ENCODE measurements at places on chromosomes 1 and 21.

GRCh38 chr1:1928231-1929101, 9.4 kb upstream of the TMEM52 start:
- no peak for DNase-seq

DNA sequence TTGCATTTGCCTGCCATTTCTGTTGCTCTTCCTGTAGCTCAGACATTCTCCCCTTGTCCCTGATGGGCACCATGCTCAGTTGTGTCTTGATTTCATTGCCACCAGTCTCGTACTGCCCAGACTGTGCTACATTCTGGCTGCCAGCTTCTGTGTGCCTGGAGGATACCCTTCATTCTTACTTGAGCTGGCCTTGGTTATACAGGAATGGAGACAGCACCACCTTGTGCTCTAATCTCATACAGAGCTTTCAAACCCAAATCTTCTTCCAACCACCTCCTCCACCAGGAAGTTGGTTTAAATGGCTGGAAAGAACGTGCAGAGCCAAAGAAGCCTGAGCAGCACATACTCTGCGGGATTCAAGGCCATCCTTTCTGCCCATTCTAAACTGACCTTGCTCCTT, 165.3 kb downstream of the SLC35F3 start:
- no peak for DNase-seq

GRCh38 chr1:156864796-156865195, 4.1 kb downstream of the NTRK1 start:
- no peak for DNase-seq

- DNase-seq = peak; percentile 71
Observed at GRCh38 chr1:2314803-2315673, 76.3 kb downstream of the MORN1 start.

DNA sequence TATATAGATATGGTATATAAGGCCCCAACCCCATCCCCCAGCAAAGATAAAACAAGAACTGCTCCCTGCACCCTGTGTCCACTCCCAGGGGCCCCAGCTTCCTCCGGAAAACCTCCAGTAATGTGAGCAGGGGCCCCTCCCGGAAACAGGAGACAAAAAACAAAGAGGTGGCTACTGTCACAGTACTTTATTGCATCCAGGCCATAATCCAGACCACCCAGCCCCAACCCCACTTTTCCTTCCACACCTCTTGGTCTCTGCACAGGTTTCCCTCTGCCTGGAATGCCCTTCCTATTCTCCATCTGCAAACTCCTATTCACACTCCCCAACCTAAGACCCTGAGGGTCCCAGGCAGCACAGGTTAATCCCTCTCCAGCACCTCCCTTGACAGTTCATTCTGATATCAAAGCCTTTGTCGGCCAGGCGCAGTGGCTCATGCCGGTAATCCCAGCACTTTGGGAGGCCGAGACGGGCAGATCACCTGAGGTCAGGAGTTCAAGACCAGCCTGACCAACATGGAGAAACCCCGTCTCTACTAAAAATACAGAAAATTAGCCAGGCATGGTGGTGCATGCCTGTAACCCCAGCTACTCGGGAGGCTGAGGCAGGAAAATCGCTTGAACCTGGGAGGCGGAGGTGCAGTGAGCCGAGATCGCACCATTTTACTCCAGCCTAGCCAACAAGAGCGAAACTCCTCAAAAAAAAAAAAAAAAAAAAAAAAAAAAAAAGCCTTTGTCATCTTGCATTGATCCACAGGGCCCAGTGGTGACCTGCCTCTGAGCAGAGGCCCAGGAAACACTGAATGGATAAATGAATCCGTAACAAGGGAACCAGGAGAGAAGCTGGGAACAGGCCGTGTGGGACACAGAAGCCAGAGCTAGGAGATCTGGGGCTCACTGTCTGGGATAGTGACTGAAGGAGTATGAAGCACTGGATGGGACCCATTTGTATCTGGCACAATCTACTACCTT, 2.3 kb upstream of the AUNIP start:
- no peak for DNase-seq

DNA sequence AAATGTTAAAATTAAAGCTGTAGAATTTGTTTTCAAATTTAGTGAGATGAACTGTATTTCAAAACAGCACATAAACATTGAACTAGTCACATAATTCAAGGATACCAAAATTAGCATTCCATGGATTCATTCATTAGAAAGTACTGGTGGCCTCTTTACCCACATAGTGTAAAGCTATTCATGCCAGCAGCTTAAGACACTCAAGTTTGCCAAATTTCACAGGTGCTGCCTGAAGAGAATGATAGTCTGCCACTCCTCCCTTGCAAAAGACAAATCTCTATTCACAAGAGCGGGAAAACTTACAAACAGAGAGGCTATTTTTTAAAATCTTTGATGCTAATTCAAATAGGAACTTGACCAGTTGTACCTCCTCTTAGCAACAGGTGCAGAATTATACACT, 337.0 kb downstream of the BRINP3 start:
- no peak for DNase-seq

- no peak for DNase-seq
Observed at GRCh38 chr1:168766568-168766967, 37.6 kb upstream of the DPT start.

- DNase-seq = peak; percentile 99
Observed at GRCh38 chr1:32013386-32014198, at the start of gene KHDRBS1. Gene KHDRBS1 (plus strand): TSS chr1:32013868. CDS start chr1:32013996, 128 bp downstream.

GRCh38 chr1:117324357-117324756, 42.9 kb upstream of the MAN1A2 start:
- DNase-seq = no peak

GRCh38 chr1:112380356-112380755, 15.7 kb upstream of the CTTNBP2NL start:
- DNase-seq = no peak

GRCh38 chr1:54581621-54582035, 33.6 kb downstream of the ACOT11 start:
- DNase-seq = no peak

DNA sequence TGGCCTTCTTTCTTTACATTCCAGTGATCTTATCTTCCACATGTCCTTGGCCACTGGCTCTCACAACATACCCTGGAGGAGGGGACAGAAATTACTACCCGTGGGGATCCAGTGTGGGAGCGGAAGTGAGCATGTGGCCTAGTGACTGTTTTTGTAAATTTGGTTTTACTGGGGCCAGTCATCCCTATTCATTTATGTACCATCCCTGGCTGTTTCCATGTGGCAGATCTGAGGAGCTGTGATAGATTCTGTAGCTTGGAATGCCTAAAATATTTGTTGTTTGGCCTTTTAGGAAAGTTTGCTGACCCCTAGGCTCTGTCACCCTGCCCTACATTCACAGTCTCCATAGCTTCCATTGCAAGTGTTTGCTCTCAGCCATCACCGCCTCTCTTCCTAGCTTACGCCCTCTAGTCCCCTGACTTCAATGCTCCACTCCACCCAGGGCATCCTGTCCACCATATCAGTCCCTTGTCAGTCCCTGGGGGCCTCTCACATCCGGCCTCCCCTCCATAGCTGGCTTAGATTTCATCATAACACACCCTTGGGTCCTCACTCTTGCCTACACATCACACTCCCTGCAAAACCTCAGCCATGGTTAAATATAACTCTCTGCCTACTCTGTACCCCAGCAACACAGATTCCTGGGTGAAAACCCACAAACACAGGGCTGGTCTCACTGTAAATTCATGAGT, 25.8 kb downstream of the DHCR24 start:
- DNase-seq = no peak

- DNase-seq = no peak
Observed at GRCh38 chr1:85940656-85941306, 215.8 kb downstream of the COL24A1 start.

GRCh38 chr1:56509713-56510641, 69.4 kb downstream of the PLPP3 start:
- DNase-seq = no peak

DNA sequence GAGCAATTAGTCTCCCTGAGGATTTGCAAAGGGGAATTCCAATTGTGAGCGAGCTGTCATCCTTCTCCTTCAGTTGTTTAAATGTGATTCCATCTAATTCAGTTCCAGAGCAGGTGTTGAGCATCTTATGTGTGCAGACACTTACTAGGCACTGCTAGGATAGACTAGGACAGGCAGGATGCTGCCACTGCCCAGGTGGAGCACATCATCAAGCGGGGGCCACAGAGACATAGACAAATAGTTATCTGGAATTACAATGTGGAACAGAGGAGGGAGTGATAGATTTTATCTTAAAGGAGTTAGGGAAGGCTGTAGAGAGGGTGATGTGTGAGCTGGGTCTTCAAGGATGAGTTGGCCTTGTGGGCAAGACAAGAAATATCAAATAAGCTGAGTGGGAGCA, 55.9 kb downstream of the CDC7 start:
- no peak for DNase-seq

DNA sequence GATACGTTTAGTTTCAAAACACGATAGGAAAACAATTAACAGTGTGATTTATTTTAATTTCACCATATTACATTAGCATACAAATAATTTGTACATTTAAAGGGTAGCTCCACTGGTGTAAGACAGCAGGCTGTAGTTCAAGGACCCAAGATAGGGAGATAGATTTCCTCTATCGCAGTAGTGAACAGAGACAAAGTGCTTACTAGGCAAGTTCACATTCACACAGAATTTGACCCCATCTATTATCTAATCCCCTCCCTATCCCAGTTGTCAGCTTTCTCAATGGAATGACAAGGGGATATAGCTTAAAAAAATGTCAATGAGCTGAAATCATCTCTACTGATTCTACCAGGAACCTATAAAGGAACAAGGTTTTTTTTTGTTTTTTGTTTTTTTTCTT, 31.2 kb downstream of the MGST3 start:
- DNase-seq = no peak

DNA sequence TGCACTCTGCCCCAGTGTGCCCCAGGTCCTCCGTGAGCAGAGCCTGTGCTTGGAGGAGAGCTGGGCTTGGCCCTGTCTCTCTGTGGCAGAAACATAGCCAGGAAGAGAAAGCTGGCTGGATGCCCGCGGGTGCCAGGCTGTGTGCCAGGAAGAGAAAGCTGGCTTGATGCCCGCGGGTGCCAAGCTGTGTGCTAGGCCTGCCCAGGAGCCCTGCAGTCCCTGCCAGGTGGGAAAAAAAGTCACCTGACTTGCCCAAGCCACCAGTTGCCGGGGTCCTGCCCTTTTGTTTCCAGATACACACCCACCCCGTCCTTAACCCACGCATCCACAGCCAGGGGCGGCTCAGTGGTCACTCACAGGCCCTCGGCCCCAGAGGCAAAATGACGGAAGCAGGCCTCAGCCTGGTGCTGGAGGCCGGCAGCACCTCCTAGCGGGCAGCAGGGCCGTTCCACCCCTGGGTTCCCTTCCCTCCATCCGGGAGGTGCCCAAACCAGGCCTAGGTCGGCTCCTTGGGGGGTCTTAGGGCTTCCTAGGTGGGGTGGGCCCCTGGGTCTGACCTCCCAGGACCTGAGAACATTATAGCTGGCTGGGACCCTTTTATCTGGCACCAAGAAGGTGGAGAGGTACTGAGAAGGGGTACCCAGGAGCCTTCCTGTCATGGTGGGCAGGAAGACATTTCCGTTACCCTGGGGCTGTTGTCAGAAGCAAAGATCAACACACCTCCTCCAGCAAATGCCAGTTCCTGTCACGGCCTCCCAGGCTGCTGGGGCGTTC, 9.1 kb downstream of the ITGB2 start:
- DNase-seq = peak; percentile 65

- DNase-seq = no peak
Observed at GRCh38 chr21:34594566-34595234, 20.2 kb downstream of the RCAN1 start.

DNA sequence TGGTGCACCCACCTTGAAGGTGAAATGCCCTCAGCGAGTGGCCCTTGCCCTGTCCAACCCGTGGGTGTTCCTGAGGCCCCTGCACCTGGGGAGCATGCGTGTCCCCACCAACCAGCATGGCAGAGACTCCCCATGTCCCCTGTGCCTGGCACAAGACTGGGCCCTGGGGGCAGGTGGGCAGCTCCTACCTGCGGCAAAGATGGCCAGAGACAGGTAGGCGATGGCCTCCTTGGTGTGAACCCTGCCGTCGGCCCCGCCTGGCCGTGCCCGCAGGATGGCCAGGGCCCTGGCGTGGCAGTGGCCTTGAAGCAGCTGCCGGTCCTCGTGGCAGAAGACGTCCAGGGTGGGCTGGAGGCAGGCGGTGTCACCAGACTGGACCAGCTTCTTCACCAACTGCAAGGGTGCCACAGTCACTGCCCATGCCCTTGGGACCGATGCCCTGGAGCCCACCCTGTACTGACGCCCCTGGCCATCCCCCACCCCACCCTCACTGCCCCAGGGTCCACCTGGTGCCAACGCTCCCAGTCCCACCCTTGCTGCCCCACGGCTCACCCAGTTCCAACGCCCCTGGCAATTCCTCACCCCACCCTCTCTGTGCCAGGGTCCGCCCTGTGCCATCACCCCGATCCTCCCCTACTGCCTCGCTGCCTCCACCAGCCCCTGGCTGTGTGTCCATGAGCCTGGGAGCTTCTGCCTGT, 15.7 kb downstream of the TTC34 start:
- DNase-seq = no peak

DNA sequence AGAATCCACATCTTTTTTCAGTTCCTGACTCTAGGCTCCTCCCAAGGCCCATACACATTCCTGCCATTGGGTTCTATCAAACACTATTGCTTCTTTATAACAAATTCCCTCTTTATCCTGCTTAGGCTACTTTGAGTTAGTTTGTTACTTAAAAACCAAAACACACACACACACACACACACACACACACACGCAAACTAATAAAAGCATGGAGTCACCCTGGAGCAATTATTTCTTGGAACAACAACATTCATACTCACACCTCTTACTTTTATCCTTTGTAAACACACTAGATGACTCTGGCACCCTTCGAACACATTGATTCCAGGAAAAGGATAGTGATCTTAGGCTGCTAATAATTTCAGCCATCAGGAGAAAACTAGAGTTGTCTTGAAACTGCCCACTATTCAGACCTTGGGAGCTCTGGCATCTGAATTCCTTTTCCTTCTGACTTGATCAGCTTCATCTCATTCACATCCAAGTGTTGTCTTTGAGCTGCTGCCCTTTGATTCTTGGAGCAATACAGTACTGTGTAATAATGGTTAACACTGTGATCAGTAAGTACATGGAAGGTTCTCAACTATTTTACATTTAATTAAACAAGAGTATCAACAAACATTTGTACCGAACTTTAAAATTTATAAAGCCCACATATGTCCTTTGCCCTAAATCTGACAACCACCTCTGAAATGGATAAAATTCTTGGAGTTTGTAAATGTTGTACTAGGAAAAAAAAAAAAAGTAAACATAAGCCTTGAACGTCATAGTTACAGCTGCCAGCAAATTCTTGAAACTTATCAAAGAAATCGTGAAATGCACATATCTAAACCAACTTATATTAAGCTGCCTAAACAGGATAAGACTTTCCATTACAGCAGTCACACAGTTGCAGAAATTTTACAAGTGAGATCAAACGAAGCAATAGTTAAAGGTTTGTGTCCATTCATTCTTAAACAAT, 2.8 kb upstream of the SEC22B start:
- no peak for DNase-seq

- DNase-seq = peak; percentile 83
Observed at GRCh38 chr1:85061711-85062424, 13.6 kb upstream of the MCOLN3 start.

DNA sequence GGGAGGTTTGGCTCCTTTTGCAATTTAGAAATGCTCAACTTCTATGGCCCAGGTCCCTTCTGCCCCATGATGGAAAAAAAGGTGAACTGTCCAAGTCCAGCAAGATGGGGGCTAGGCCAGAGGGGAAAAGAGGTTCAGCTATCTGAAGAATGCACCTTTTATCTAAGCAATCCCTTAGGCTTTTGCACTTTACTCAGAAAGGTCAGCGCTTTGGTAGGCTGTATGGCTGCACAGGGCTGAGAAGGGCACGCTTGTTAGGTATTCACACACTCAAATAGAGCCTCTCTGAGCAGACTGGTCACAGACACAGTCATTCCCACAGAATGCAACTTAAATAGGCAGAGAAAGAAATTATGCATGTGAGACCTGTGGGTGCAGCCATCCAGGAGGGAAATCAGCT, 31.0 kb downstream of the KANK4 start:
- no peak for DNase-seq

GRCh38 chr1:165856606-165857005, 29.2 kb downstream of the UCK2 start:
- DNase-seq = no peak

Data from stimulated activated naive CD8-positive, alpha-beta T cell treated with anti-CD3 and anti-CD28 coated beads, Interleukin-15, Interleukin-2, amounts not matched to agents 100 U/mL and 50 U/mL, for 24 hours (primary cell).